ENCODE measurements at places on chromosomes 5 and 9.

- DNase-seq: no peak
Observed at GRCh38 chr5:91598216-91598615, 215.1 kb upstream of the ARRDC3 start.

DNA sequence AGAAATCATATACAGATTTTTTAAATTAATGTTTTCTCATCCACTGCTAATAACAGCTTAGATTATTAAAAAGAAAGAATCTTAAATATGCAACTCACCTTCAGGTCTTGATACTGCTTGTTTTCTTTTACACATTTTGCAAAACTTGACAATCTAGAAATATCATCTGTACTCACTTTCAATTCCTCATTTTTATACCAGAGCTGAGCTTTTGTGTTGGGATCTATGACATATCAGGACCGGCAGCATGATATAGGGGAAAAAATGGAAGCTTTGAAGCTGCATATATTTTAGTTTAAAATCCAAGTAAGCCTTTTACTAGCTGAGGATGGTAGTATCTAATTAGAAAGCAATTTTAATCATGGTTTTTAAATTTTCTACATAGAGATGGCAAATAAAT, 75.7 kb upstream of the SMARCA2 start:
- no peak for DNase-seq

DNA sequence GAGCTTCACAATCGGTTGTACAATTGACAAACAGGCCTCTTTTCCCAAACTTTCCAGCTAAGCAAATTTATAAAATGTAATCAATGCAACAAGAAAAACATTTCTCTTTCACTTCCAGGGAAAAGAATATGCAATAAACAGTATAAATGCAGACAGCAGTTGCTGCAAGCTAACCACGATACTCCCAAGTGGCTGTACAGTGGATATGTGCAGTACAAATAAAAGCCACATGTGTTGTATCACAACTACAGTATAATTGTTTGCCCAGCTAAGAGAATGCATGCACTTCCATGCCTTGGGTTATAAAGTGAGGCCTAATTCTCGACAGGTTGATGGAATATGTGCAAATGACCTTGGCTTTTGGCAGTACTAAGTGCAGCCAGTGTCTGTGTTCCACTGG, 16.7 kb upstream of the PDCL start:
- DNase-seq: no peak

- no peak for DNase-seq
Observed at GRCh38 chr9:109730228-109730627, 49.8 kb upstream of the PALM2AKAP2 start.

DNA sequence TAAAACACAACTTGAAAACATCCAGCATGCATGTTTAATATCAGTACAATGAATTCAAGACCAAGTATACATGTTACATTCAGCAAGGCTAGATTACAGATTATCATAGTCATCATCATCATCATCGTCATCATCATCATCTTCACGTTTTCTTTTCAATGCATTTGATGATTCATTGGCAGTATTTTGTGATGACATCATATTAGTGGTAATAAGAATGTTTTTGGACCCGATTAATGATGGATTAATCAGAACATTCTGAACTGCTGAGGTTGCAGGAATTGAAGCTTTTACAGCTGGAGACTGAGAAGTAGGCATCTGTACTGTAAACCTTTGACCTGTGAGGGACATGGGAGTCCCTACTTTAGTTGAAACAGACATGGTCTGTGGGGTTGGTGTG, 4.5 kb downstream of the AK6 start:
- DNase-seq: no peak

GRCh38 chr9:91536211-91536691, 112.6 kb upstream of the NFIL3 start:
- DNase-seq: peak; percentile 94

- no peak for DNase-seq
Observed at GRCh38 chr5:96829297-96829696, 21.6 kb upstream of the ERAP1 start.

DNA sequence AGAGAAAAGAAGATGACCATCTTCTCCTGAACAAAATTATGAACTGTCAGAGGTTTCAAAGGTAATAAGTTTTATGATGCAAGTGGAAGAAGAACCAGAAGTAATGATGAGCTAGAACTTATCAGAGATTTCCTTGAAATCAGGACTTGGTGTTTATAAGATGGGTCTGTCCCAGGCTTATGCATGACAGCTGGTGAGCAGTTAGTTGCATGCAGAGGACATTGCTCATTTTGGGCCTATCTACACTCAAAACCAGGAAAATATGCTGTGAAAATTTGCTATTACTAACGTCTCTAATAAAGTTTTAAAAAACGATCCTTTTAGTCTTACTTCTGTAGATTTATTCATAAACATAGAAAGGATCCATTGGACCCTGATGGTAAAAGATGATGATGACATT, 6.6 kb upstream of the STC2 start:
- DNase-seq: no peak

DNA sequence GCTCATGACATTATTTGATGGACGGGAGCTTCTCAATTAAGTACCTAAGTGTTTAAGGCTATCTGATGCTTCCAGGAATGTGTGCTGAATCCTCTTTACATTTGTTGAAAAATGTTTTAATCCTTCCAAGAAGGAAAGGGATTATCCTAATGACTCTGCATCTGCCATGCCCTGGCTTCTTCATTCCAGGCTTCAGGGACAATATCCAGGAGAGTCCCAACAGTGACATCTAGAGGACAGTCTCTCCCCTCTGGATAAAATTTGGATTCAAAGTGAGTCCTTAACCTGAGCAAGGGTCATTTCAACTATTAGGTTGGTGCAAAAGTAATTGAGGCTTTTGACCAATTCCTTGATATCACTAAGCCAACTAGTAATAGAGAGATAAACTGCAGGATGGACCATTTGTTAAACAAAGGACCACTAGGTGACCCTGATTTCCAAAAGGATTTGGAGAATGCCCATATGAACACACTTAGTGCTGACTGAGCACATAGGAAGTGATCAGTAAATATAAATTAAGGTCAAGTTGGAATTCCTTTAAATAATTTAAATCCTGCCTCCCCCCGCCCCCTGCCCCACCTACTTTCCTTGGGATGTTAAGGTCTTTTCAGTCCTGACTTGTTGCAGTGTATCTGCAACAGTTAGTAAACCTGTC, 19.1 kb downstream of the TNFSF8 start:
- DNase-seq: peak; percentile 65

- DNase-seq: no peak
Observed at GRCh38 chr9:99008203-99008602, 64.5 kb downstream of the COL15A1 start.

DNA sequence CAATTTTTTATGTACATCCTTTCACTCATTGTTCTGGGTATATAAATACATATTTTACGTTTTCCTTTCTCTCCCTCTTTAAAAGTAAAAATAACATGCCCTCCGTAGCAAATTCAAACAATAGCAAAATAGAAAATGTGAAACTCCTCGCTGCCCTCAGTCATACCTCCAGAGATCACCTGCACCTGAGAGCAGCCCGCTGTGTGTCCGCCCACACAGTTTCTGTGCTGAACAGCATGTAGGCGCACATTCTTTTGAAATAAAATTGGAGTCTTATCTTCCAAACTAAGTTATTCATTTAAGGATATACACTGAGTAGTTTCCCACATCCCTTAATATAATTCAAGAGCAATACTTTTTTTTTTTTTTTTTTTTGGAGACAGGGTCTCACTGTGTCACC, 255.7 kb downstream of the AOPEP start:
- DNase-seq: no peak

GRCh38 chr5:137872466-137872865, 4.8 kb downstream of the MYOT start:
- DNase-seq: no peak

DNA sequence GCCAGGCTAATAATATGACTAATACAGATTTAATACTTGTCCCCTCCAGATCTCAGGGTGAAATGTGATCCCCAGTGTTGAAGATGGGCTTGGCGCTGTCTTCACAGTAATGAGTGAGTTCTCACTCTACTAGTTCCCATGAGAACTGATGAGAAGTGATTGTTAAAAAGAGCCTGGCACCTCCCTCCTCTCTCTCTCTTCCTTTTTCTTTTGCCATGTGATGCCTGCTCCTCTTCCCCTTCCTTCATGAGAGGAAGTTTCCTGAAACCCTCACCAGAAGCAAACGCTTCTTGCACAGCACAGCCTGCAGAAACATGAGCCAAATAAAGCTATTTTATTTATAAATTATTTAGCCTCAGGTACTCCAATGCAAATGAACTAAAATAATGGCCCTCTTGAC, 55.2 kb downstream of the GLDC start:
- no peak for DNase-seq

DNA sequence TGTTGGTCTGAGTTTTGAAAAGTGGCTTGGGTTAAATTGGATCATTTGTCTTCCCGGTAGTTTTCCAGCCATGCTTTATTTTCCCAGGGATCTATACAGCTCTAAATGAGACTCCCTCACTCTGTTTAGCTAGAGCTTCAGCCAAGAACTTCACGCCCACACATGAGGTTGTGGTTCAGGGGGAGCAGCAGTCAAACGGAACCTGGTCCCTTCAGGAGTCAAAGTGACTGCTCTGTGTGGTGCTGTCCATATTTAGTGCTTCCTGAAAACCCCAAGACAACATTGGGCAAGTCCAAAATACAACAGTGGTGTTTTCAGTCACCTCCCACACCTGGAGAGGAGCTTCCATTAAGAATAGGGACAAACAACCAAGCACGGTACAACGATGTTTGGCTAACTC, 90.5 kb downstream of the ANKH start:
- no peak for DNase-seq

- DNase-seq: no peak
Observed at GRCh38 chr5:150281987-150282386, 7.6 kb downstream of the CAMK2A start.

DNA sequence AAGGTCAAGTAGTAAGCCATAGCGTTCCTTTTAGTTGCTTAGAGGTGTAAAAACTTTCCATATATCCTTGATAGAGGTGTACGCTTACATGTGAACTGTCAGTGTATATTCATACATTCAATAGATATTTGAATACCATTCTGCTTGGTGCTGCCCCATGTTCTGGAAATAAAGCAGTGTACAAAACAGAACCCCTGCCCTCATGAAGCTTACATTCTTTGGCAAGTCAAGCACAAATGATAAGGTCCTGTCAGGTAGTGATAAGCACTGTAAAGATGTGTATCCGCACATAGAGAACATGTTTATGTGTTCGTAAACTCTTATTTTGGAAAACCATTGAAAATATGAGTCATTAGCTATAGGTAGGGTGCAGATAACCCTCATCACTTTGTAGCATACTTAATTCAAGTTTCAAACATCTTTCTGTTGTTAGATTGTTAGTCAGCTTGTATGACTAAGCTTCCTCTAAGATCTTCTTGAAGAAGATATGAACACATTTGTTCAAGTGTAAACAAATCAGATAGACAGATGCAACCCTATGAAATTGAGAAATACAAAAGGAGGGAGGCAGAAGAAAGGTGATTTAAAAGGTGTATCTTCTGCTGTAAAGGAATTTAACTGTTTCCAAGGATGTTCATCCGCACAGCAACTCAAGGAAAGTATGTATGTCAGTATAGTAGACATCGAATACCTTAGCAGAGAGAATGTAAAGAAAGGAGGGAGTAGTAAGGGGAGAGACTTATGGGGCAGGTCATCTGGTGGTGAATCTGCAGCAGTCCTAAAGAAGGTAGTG, 1.6 kb downstream of the GTF3C4 start:
- peak; percentile 57 for DNase-seq
